ENCODE measurements at places on chromosomes 5 and 9. TPM values are rescaled to one million over a fixed set of nuclear protein-coding genes. Genes with fewer than 3 reads are reported as not detected.
A peak's percentile ranks its signal among the peaks of the same experiment; 100 is the strongest.

GRCh38 chr5:75405296-75405695, 68.3 kb downstream of the HMGCR start:
- H3K27ac ChIP-seq, result peak overlapping the region; percentile 65
- H3K4me1 ChIP-seq, result peaks cover 5% of the 10 kb centered on the region
- DNase-seq, result no peak
- H3K4me3 ChIP-seq, result no peak overlapping the region
- peaks cover 15% of the 10 kb centered on the region for H3K36me3 ChIP-seq

STRBP gene
- total RNA-seq, result 24.2 TPM

DNA sequence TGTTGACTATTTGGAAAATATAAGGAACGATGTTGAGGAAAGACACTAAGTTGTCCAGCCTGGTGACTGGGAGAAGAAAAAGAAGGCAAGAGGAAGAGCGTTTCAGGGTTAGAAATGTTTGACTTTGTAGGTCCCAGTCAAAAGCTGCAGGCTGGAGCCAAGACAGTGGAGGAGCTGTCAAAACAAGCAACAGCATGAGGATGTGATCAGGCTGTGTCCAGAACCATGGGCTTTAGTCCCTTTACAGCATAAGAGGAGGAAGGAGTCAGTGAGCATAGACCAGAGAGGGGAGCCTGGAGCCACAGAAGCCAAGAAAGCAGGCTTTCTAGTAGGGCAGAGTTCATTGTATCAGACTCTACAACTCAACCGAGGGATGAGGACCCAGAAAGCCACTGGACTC, 658.5 kb downstream of the BNC2 start:
- H3K27me3 ChIP-seq, result no peaks in the 10 kb centered on the region
- H3K4me3 ChIP-seq, result no peak overlapping the region
- H3K27ac ChIP-seq, result no peak overlapping the region
- no peak for DNase-seq

TRPM3 gene
- not detected for total RNA-seq

DNA sequence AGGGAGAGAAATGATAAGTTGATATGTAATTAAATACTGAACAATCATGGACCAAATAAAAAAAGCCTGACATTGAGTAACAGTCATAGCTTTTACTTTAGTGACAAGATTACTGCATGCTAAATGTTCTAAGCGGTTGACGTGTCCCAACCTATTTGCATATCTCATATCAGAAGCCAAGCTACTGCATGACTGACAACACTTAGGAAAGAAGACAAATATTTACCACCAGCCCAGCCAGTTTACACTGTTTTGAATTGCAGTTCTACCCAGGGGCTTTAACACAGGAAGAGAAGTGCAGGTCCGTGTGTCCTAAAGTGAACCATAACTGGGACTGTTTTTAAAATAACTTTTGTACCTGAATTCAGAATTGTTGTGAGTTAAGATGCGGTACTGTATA, 219.9 kb downstream of the PRDM9 start:
- H3K36me3 ChIP-seq, result no peaks in the 10 kb centered on the region
- no peaks in the 10 kb centered on the region for H3K27me3 ChIP-seq
- H3K27ac ChIP-seq, result no peak overlapping the region

- H3K27me3 ChIP-seq, result peaks cover 14% of the 10 kb centered on the region
- H3K4me3 ChIP-seq, result no peak overlapping the region
- H3K36me3 ChIP-seq, result no peaks in the 10 kb centered on the region
- no peaks in the 10 kb centered on the region for H3K4me1 ChIP-seq
Measured at GRCh38 chr5:73354406-73354805, 94.2 kb downstream of the FOXD1 start.
